Cardiac muscle cell (in vitro differentiated cells and primary cell): ENCODE measurements at places on chromosomes 2 and 18.

DNA sequence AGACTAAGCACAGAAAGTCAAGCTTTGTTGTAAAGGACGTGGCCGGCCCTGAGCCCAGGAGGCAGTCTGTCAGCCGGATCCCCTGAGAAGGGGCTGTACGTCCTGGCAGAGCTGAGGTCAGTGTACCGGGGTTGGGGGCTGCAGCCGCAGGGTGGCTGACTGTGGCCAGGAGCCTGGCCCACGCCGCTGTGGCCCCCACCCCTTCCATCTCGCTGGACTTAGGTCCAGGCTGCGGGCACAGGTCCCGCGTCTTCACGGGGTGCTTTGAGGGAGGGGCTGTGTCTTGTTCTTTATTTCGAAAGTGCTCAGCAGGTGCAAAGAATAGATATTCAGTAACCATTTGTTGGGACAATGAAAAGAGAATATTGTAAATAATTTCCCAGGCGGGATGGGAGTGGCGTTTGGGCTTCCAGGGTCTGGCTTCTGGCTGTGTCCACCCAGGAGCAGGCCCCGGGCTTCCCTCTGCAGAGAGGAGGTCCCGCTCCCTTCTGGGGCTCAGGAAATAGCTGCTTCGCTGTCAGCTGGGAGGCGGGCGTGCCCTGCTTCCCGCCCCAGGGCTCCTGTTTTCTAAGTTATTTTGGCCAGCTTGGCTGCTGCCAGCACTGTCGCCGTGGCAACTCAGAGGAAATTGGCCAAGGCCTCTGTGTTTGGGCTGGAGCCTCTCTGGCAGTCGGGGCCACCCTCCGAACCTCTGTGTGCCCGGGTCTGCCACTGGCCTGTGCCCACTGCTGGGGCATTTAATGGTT lies 7.4 kb downstream of the NFATC1 start:
- no peak for DNase-seq

DNA sequence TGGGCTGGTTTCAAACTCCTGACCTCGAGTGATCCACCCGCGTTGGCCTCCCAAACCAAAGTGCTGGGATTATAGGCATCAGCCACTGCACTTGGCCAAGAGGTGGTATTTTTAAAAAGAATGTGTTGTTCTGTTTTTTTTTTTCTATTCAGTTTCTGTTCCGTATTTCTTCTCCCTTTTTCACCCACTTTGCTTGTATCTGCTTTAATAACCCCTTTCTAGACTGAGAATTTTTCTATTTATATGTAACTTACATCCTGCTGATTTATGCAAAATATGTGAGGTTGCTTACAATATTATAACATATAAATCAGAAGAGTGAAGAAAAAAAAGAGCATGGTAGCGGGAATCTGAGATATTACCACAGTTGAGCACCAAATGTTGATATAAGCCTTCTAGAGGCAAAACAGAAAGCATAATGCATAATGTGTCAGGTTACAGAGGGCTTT lies 17.2 kb upstream of the LYPD6B start:
- DNase-seq, result no peak

GRCh38 chr2:82508702-82509101 lies 1950.4 kb downstream of the SUCLG1 start:
- no peak for DNase-seq

DNA sequence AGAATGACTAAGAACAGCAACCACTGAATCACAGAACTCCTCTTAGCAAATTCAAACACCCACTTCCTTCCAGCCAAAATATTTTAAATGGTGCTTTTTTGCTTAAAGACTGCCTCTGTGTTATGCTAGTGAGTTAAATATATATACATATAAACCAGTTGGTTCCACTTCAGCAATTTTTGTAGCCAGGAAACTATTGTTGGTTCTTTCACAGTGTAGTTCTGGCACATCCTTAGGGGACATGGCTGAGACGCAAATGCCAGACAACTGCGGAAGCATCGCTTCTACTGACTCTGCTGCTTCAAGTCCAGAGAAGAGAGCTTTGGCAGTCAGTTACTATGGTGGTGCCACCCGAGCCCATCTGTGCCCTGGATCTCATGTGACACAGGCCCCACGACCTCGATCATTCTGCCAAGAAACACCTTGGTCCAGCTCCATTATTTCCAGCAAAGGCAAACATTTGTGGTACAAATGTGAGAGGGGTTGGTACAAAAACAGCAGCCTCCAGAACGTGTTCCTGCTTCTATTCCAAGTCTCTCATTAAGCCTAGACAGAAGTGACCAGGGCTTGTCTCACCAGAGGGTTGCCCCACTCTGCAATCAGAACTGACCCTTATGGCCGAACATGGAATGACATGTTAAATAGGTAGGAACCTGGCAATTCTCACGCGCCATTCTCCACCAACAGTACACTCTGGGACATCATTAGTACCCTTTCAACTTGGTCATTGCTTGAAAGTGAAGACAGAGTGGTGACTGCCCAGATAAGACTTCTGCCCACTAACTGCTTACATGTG lies 117.8 kb upstream of the NRP2 start:
- no peak for DNase-seq

- peak; percentile 73 for DNase-seq
These were observed 35.4 kb upstream of the REEP1 start for GRCh38 chr2:86372641-86373502.

DNA sequence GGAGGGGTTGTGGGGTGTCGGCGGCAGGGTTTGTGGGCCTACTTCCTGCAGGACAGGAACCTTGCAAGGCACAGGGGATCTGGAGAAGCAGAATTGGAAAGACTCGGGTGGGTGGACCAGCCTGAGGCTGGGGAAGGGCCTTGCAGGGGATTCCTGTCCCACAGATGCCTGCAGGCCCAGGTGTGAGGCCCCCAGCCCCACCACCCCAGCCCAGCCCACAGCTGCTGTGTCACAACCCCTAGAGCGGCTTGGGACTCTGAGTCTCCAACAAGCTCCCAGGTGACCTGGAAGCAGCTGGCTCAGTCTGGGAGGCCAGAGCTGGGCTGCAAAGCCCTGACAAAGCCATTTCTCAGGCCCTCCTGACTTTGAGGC lies 93.1 kb downstream of the ZFP36L2 start:
- DNase-seq, result no peak

- no peak for DNase-seq
These were observed 928.5 kb upstream of the CELF4 start for GRCh38 chr18:38494065-38494464.

GRCh38 chr2:65057391-65058052 lies 1.3 kb downstream of the CEP68 start:
- DNase-seq, result no peak

GRCh38 chr2:135182190-135182589 lies 130.1 kb downstream of the RAB3GAP1 start:
- no peak for DNase-seq

- DNase-seq, result no peak
These were observed 155.9 kb downstream of the NAPG start for GRCh38 chr18:10681581-10682367.

DNA sequence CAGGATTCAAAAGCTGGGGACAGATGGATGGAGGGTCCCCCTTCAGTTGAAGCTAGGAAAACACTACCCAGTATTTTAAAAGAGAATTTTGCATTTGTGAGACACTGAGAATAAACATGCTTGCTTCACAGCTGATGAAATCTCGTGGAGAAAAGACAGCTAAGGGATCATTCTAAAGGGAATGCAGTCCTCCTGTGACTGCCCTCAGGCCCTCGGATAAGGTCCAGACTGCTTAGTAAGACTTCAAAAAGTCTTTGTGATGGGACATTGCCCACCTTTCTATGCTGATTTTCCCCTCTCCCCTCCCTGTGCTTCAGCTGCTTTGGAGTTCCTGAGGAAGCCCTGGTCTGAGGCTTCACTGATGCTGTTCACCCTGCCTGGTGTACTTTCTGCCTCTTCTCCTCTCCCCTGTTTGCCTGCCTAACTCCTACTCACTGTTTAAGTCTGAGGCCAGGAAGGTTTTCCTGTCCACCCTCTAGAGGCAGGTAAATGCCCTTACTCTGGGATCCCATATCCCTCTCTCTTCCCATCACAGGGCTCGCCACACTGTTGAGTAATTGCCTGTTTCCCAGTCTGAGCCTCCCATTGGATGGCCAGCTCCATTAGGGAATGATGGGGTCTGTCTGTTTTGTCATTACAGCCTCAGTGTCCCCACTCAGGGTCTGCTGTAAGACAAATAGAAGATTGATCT lies 26.6 kb downstream of the POLE4 start:
- DNase-seq, result no peak

- no peak for DNase-seq
These were observed 11.2 kb downstream of the SLC66A3 start for GRCh38 chr2:11166476-11166875.

DNA sequence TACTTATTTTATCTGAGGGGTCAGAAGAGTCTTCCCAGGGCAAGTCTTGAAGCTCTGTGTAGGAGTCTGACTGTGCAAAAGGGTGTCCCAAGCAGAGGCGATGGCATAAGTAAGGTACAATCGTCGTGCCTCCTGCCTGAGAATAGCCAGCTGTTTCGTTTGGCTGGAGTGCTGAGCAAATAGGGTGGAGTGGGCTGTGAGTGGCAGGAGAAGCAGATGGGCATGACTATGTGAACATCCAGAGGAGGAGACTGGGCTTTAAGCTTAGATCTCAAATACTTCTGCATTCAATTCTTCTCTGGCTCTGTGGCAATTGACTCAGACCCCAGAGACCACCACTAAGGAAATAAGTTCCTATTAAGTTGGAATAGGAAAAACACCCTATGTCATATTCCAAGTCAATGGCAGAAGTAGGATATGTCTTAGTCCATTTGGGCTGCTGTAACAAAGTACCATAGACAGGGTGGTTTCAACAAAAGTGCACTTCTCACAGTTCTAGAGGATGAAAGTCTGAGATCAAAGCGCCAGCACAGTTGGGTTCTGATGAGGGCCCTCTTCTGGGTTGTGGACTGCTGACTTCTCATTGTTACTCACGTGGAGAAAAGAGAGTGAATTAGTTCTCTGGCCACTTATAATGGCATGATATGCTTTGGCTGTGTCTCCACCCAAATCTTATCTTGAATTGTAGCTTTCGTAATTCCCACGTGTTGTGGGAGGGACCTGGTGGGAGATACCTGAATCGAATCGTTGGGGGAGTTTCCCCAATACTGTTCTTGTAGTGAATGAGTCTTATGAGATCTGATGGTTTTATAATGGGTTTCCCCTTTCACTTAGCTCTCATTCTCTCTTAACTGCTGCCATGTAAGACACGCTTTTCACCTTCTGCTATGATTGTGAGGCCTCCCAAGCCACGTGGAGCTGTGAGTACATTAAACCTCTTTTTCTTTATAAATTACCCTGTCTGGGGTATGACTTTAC lies 120.2 kb downstream of the LPIN1 start:
- DNase-seq, result no peak

GRCh38 chr2:64857581-64858471 lies 131.4 kb upstream of the SLC1A4 start:
- DNase-seq, result peak; percentile 98

GRCh38 chr2:200199005-200199404 lies 107.5 kb upstream of the SPATS2L start:
- no peak for DNase-seq

GRCh38 chr2:72710418-72711152 lies 115.2 kb downstream of the EXOC6B start:
- DNase-seq, result no peak

DNA sequence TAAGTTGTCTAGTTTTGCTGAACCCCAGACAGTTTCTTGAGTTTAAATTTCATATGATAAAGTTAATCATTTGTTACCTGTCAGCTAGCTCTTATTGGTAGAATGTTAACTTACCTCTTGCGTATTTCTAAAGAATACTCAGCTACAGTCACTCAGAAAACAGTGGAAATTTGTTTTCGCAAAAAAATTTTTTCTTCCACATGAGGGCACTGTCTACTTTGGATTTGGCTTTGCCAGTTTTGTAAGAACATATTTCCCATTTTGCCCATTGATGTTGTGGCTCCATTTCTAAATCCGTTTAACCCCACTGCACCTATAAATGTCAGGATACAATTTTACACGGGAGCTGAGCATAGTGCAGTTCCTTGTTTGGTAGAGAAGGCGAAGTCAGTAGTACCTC lies 19.1 kb upstream of the GCFC2 start:
- DNase-seq, result peak; percentile 23

- no peak for DNase-seq
These were observed 153.5 kb downstream of the MYCN start for GRCh38 chr2:16093639-16094529.

DNA sequence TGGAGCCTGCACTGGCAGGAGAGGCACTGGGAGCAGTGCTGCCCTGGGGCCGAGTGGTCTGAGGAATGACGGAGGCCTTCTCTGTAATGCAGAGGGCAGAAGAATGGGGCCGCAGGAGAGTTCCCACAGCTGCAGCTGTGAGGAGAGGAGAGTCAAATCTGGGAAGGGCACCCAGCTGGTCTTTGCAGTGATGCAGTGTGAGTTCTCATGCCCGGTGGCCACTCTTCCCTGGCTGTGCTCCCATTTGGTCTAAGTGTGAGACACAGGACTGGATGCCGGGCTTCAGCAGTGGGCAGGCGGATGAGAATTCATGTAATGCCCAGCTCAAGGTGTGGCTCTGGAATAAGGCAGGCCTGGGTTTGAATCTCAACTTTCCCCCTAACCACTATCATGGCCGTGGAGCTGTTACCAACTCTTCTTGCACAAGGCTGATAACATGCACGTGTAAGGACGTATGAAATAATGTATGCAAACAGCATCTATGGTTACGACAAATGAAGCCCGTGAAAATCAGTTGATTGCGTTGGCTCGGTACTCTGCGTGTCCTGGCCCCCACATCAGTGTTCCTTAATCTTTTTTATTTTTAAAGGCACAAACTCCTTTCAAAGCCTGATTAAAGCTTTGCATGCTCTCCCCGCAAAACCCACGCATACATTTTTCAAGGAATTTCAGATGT lies 71.6 kb downstream of the ACKR3 start:
- no peak for DNase-seq

DNA sequence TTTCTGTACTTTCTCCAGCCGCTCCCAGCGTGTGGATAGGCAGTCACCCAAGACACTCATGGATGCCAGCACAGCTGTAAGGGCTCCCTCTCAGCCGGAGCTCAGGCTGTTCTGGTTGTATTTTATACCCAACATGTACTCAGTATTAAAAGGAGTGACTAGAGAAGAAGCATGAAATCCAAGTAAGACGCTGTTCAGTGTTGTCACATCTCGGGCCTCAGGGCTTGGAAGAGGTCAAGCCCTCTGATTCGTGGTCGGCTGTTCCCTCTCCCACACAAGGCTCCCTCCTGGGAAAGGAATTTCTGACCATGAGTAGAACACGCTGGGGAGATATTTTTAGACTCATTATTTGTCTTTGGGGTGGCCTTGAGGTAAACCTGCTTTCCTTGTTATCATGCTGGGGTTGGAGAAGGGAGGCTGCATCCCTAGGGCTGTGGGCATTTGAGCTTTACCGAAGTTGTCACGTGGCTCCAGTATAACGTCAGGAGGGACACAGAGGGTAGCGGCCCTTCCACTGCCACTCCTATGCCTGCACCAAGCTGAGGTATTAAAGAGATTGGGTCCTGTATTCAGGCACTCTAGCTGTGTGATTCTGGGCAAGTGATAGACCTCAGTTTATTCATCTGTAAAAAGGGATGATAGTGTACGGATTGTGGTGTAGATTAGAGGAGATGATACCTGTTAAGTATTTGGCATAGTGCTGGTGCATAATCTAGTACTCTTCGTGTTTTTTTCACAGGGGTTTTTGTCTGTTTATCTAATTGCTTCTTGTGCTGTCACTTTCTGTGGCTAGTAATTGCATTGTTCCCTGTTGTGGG lies 34.1 kb downstream of the HK2 start:
- DNase-seq, result peak; percentile 87

GRCh38 chr18:6056171-6056910 lies 161.0 kb upstream of the TMEM200C start:
- DNase-seq, result peak; percentile 41
